CD4-positive, CD25-positive, alpha-beta regulatory T cell (primary cell): ENCODE measurements at places on chromosomes 5 and 9. TPM values are rescaled to one million over a fixed set of nuclear protein-coding genes. Genes with fewer than 3 reads are reported as not detected.

- no peak for DNase-seq
These were observed 39.2 kb downstream of the GPR107 start for GRCh38 chr9:130092910-130093309.

The BTNL8 gene
- not detected for polyA plus RNA-seq

GRCh38 chr9:99037769-99038483, 67.0 kb upstream of the TGFBR1 start:
- DNase-seq: no peak

The LRRC26 gene
- polyA plus RNA-seq: not detected

The ADGRD2 gene
- polyA plus RNA-seq: not detected

The FRMPD1 gene
- not detected for polyA plus RNA-seq

DNA sequence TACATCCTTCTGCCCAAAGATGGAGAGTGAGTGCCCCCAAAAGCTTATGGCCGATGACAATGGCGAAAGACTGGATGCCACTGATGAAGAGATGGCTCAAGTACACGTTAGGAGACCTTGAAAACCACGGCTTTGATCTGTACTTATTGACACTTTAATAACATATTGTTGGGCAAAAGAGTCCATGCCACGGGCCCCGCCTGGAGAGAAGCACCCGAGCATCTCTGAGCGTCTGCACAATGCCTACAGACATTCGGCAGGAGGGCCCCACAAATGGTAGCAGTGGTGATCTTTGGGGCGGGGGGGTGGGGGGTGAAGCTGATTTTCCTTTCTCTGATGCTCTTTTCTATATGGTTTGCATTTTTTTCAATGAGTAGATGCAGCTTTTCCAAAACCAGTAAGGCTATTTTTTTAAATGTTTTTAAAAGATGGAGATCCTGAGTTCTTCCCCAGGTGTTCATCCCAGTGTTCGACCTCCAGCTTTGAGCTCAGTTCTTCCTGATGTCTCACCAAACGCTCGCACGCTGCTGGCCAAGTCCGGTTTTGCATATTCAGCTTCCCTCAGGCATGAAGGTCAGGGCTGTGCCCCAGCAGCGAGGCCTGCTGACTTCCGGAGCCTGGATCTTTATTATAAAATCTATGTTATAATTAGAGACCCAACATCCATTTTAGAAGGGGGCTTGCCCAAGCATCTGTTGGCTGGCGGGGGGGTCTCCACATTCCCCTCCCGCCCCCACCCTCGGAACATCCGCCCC, 34.3 kb upstream of the BARHL1 start:
- no peak for DNase-seq
